Dermis blood vessel endothelial cell (primary cell): ENCODE measurements at places on chromosomes 5 and 9.

DNA sequence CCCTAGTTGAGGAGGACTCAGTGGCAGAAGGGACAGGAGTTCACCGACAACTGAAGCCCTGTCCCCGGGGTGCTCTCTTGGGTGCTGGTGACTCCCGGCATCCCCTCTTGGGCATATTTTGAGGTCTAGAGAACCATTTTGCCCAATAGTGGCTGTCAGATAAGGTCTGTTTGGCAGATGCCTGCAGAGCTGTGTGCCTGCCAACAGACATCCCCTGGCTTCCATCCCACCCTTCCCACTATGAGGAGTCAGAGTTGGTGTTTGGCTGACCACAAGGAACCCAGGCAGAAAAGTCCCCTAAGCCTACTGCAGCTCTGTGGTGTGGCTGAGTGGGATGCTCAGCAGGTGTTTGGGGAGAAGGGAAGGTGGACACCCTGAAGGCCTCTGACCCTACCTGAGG is 207.0 kb downstream of the AUH start:
- no peak for DNase-seq

DNA sequence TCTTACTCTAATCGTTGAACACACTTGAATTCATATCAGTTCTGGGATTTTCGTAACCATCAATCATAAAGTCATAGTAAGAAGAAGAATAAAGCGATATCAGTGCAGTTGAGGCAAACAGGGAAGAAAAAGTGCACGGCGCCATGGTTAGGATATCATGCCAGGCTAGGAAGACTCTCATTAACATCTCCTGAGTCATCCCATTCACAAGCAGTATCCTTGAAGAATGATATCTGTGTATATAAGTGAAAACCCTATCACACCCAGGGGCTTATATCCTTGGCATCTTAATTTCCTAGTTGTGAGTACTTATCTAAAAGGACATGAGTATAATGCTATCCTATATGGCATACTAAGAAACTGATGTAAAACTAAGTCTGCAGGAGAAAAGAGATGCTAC is 38.6 kb downstream of the NFIB start:
- DNase-seq: peak; percentile 21

GRCh38 chr5:159330131-159330800 is at the start of gene IL12B:
TSS of gene IL12B (minus strand) at chr5:159330487. CDS start at chr5:159326782, 3,705 bp downstream.
- no peak for DNase-seq

GRCh38 chr5:54518818-54519508 is 1.4 kb downstream of the SNX18 start:
- no peak for DNase-seq
